ENCODE measurements at places on chromosomes 5 and 9. TPM values are rescaled to one million over a fixed set of nuclear protein-coding genes. Genes with fewer than 3 reads are reported as not detected.

DNA sequence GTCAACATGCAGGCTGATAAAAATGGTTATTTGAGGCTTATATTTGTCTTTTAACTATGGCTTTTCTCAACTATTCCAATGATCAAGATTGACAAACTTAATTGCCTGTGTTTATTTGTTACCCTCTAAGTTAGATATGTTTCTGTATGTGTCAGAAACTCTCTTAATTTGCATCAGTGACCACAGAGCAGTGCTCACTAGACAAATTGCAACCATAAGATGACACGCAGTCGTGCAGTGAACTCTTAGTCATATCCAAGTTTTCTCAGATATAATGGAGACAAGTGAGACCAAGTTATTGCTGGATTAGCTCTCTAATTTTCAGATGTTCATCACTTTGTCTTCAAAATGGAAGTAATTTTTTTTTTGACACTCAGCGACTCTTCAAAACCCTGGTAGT lies 342.2 kb upstream of the RFX3 start:
- no peak overlapping the region for H3K4me3 ChIP-seq
- no peaks in the 10 kb centered on the region for H3K36me3 ChIP-seq
- no peaks in the 10 kb centered on the region for H3K4me1 ChIP-seq

DNA sequence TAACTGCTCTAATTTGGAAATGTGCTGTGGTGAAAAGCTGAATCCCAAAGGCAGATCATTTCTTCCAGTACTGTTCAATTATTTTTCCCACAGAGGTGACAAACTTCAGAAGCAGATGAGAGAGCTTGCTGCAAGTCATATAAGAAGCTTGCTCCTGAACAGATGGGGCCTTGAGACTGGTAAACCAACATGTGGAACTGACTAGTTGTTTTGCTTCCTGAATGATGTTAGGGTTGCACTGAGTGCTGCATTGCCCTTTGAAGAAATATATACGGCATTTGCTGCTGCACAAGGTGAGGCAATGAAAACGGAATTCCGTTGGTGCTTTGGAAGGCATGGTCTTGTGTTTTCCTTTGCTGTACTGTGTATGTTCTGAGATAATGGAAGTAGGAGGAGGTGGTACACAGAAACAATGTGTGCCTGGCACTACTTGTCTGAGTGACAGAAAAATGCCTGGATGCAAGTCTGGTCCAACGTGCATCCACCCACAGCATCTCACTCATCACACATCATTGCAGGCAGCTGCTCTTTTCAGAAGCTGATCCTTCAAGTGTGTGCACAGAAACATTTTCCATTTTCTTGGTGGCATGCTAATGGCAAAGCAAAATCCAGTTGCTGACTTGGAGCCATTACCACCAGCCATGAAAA lies 76.9 kb downstream of the ANKH start:
- H3K4me3 ChIP-seq, result no peak overlapping the region
- no peaks in the 10 kb centered on the region for H3K27me3 ChIP-seq
- H3K27ac ChIP-seq, result peak overlapping the region; percentile 14
- DNase-seq, result peak; percentile 69
- no peaks in the 10 kb centered on the region for H3K36me3 ChIP-seq

GRCh38 chr5:124841829-124842712 lies 95.6 kb upstream of the ZNF608 start:
- no peaks in the 10 kb centered on the region for H3K4me1 ChIP-seq
- H3K27me3 ChIP-seq, result no peaks in the 10 kb centered on the region
- DNase-seq, result no peak
- H3K27ac ChIP-seq, result no peak overlapping the region

GRCh38 chr9:14650596-14650995 lies 42.6 kb downstream of the ZDHHC21 start:
- H3K4me3 ChIP-seq, result no peak overlapping the region
- no peak for DNase-seq
- H3K27me3 ChIP-seq, result no peaks in the 10 kb centered on the region
- no peaks in the 10 kb centered on the region for H3K4me1 ChIP-seq

DNA sequence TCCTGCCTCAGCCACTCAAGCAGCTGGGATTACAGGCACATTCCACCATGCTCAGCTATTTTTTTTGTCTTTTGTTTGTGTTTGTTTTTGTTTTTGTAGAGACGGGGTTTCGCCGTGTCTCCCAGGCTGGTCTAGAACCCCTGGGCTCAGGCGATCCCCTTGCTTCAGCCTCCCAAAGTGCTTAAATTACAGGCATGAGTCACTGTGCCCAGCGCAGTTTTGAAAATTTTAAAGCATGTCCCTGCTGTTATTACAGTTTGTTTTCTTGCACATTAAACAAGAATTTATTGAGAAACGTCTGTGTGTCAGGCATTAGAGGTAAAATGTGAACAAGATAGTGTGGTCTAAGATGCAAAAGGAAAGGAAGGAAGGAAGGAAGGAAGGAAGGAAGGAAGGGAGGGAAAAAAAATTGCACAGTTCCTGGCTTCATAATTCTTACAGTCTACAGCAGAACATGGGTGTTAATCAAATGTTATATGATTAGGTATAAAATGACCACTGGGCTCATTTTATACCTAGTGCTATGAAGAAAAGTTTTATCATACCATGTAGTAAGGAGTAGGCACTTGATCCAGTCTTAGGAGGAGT lies 205.4 kb downstream of the SNX18 start:
- no peaks in the 10 kb centered on the region for H3K4me1 ChIP-seq
- no peak for DNase-seq
- H3K4me3 ChIP-seq, result no peak overlapping the region
- H3K27me3 ChIP-seq, result no peaks in the 10 kb centered on the region
- no peak overlapping the region for H3K27ac ChIP-seq
- no peaks in the 10 kb centered on the region for H3K36me3 ChIP-seq

- H3K36me3 ChIP-seq, result no peaks in the 10 kb centered on the region
- H3K4me1 ChIP-seq, result no peaks in the 10 kb centered on the region
- no peak overlapping the region for H3K4me3 ChIP-seq
- DNase-seq, result no peak
Measured at GRCh38 chr5:139210585-139210984, 12.4 kb upstream of the SIL1 start.

DNA sequence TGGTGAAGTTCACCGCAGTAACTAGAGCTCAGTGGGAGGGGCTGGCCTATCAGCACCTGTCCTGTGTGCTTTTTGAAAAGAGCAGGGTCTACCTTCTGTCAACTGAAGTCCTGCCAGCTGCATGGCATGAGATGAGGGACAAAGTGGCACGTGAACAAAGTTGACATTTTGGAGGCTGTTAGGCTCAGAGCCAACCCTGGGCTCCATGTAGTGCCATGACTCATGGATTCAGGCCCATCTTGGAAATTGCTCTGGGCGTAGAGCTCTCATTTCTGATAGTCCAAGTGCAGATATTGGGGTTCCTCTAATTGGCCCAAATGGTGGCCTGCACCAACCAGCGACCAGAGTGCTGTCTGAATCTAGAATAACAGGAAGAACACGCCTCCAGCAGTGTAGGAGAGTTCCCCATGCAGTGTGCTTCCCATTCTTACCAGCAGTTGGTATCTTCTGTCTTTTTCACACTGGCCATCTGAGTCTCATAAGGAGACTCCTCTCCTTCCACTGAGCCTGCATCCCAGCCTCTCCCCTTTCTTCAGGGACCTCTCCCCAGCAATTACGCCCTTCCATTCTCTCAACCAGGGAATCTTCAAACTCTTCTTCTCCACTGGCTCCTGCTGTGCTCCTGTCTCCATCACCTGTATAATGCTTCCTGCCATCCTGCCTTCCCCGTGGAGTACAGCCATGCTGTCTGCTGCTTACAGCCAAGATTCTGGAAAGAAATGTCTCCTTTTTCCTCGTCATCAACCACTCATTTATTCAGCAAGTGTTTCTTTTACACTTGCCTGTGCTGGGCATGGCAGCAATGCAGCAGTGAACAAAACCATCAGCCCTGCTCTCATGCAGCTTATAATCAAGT lies 30.4 kb downstream of the IRF1 start:
- H3K36me3 ChIP-seq, result peaks cover 21% of the 10 kb centered on the region
- no peak for DNase-seq
- H3K27me3 ChIP-seq, result no peaks in the 10 kb centered on the region
- peaks cover 87% of the 10 kb centered on the region for H3K4me1 ChIP-seq
- no peak overlapping the region for H3K4me3 ChIP-seq

DNA sequence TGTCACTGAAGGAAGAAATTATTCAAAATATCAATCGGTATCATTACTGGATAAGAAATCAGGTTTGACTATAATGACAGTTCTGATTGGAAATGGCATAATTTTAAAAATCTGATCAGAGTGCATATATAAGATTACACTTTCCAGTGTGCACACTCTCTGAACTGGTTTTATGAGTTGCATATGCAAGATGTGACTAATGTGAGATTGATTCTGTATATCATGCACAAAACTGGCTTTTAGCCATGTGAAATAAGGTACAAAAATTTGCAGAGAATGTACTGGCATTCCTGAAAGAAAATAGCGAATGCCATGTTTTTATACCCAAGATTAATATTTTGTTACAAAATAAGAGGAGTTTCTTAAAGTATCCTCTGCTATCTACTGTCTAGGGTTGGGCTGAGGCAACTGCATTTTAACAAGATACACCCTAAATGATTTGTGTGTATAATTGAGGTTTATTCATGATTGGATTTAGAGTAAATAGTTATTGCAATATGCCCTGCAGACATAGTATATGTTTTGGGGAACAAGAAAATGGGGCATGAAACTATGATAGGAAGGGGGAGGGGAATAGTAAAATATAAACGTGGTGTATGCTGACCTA lies 70.7 kb downstream of the LNPEP start:
- peaks cover 10% of the 10 kb centered on the region for H3K36me3 ChIP-seq
- H3K4me1 ChIP-seq, result no peaks in the 10 kb centered on the region
- no peak for DNase-seq

GRCh38 chr5:21807953-21808352 lies 1045.2 kb downstream of the CDH12 start:
- H3K36me3 ChIP-seq, result no peaks in the 10 kb centered on the region
- no peak for DNase-seq
- no peak overlapping the region for H3K4me3 ChIP-seq
- no peak overlapping the region for H3K27ac ChIP-seq

DNA sequence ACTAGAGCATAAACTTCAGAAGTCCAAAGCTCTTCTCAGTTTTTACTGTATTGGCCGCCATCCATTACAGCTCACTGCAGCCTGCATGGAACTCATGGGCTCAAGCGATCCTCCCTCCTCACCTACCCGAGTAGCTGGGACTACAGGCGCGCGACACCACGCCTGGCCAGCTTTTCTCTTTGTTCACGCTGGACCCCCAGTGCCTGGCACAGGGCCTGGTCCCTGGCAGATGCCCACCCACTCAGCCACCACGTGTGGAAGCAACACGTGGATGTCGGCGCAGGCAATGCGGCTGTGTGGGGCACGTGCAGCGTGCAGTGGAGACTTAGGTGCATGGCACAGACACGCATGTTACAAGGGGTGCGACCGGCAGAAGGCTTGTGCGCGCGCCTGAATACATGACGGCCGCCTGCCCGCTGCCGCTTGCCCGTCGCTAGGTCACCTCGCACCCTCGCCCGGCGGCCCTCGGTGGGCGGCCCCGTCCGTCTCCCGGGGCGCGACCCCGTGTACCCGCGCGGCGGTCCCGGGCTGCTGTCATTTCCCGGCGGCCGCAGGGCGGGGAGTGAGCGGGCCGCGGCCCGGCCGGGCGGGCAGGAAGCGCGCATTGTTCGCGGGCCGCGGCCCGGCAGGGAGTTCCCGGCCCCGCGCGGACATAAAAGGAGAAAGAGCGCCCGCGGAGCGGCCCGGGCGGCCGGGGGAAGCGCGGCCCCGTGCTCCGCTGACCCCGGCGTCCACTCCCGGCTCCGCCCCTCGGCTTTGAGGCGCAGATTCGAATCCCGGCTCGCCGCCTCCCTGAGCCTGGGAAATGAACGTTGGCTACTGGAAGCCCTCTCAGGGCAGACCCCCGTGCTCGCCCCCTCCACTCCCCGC lies 24.1 kb upstream of the PTGS1 start:
- H3K27me3 ChIP-seq, result peaks cover 16% of the 10 kb centered on the region
- peaks cover 4% of the 10 kb centered on the region for H3K4me1 ChIP-seq
- H3K27ac ChIP-seq, result no peak overlapping the region
- H3K36me3 ChIP-seq, result no peaks in the 10 kb centered on the region
- H3K4me3 ChIP-seq, result no peak overlapping the region
- DNase-seq, result no peak

DNA sequence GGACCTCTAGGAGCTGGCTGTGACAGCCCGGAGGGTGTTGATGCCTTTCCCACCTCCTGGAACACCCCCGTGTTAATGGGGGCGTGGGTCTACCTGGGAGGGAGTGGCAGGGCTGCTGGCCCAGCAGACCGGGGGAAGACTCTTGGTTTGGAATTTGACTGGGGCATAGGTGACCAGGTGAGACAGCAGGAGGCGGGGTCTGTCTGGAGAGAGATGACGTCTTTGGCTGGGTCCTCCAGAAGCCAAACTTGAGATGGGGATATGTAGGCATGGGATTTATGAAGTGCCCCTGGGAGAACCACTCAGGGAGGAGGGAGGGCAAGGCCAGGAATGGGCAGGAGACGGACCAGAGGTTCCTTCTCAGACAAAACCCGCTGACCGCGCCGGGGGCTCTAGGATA lies 42.6 kb downstream of the NEK6 start:
- H3K4me3 ChIP-seq, result no peak overlapping the region
- no peaks in the 10 kb centered on the region for H3K27me3 ChIP-seq
- no peak overlapping the region for H3K27ac ChIP-seq

DNA sequence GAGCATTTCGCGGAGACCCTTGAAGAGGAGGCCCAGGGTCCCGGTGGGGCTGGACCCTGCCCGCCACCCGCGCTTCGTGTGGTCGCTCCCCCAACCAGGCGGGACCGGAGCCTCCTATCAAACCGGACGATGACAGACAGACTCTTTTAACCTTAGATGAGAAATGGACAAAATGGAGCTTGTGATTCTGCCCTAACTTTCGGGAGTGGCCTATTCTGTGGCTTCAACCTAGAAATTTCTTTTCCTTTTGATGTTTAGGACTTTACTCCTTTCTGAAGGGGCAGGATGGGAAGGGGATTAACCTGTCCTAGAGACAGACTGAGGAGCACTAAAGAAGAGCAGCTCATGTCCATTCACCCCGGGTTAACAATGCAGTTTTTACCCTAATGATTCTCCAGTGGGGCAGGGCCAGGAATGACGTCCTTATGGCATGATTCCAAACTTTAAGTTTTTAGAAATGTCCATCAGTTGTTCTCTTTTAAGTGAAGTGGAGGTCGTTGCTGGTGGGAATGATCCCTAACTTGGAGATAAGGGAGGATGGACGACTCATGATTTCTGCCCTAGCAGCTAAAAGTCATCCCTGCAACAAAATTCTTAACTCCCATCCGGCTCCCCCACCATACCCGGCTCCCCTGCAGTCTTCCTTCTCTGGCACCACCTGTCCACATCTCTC lies 1.0 kb downstream of the NIPSNAP3A start:
- no peaks in the 10 kb centered on the region for H3K27me3 ChIP-seq
- H3K4me1 ChIP-seq, result peaks cover 7% of the 10 kb centered on the region
- peak overlapping the region; percentile 75 for H3K4me3 ChIP-seq
- no peak for DNase-seq

The ADAMTSL1 gene
- total RNA-seq, result 2.3 TPM

The NR2F1-AS1 gene
- 2.0 TPM for total RNA-seq

The ADCY2 gene
- total RNA-seq, result 0.42 TPM

The CCL27 gene
- total RNA-seq, result 4.4 TPM

The SPINK7 gene
- 1.2 TPM for total RNA-seq

The PCDHGA7 gene
- total RNA-seq, result 0.28 TPM

The CAVIN4 gene
- total RNA-seq, result 0.38 TPM
